ENCODE measurements at places on chromosomes 5 and 9.

DNA sequence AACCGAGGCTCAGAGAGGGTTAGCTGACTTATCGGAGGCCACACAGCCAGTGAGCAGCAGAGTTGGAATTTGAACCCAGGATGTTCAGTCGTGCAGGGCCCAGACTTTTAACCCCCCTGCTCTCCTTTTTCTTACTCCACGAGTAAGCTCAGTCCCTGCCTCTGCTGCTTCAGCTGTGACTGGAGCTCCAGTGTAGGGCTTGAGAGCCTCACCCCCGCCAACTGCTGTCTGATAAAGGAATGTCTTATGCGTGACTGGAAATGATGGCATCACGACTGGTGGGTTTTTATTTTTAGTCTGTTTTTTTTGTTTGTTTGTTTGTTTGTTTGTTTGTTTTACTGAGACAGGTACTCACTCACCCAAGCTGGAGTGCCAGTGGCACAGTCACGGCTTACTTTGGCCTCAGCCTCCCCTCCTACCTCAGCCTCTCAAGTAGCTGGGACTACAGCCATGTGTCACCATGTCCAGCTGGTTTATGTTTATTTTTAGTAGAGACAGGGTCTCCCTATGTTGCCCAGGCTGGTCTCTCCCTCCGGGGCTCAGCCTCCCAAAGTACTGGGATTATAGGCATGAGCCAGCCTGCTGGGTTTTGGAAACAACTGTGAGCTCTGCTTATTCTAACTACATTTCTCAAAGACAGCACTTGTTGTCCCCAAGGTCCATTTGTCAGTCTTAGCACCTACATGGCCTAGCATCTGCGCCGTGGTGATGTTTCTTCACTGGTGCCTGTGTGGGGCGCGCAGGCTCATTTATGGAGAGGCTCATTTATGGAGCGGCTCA lies 52.5 kb upstream of the NCS1 start:
- DNase-seq: no peak

DNA sequence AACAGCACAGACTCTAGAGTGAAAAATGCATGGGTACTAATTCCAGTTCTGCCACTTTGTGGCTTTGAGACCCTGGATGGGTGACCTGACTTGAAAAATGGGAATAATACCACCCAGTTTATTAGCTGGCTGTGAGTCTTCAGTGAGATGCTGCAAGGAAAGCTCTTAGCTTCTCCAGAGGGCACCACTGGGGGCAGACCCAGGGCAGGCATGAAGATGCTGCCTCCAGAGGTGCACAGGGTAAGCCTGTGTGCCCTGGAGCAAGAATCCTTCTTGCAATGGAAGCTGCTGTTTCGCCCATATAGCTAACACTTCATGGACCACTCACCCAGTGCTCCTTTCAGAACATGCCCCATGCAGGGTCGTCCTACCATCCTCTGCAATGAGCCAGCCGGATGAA lies 75.7 kb downstream of the C5orf15 start:
- DNase-seq: no peak

DNA sequence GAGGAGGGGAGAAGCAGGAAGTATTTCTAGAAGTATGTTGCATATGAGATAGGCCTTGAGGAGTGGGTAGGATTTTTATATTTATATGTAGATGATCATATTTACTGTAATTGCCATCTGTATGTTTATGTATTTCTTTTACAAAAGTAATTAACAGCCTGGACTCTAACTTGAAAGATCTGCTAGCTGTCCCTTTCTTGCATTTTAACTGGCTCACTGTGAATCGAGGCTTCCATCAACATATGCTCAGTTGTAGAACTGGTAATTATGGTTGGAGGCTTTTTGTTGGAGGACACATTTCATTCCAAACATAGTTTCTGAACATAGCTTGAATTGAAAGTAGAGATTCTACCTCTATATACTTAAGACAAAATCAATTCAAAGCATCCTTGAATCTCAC lies 23.4 kb downstream of the ABLIM3 start:
- DNase-seq: no peak

DNA sequence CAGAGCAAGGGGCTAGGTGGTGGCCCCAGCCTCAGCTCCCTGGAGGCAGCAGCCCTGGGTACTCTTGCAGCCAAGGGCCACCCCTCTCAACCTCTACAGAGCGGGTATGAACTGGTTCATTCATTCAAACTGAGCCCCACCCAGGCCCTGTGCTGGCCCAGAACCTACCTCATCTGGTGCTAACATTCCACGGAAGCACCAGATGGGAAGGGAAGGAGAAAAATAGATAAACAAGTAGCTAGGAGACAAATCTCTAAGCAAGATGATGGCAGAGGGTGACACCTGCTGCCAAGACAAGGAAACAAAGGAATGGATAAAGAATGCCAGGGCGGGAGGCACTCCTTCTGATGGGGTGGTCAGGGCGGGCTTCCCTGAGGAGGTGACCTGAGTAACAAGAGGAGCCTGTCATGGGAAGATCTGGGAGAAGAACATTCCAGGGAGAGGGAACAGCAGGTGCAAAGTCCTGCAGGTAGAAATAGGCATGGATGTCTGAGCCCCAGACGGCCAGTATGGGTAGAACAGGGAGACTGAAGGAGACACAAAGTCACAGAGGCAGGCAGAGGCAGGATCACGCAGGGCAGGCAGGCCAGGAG lies 6.1 kb downstream of the ST6GALNAC4 start:
- no peak for DNase-seq

- DNase-seq: no peak
Observed at GRCh38 chr9:20028849-20029231, 240.0 kb upstream of the SLC24A2 start.

DNA sequence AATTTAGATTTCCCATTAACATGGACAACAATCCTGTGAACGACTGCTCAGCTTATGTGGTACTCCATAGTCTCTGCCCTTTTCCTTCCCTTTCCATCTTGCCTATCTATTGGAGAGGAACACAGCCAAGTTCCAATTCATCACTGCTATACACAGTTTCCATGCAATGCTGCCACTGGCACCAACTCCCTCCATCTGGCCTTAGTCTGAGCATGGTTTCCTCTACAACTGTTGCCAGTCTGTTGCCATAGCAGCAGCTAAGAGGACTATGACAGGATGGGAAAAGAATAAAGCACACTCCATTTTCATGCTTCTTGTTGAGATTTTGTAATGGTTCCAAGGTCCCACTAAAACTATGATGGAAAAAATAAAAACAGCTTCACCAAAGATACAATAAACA lies 189.0 kb downstream of the HCN1 start:
- DNase-seq: no peak

- no peak for DNase-seq
Observed at GRCh38 chr9:131545003-131545785, at the start of gene PRRT1B. Gene PRRT1B, plus strand, starts transcription at chr9:131545523. Its CDS starts 93 bp downstream, at chr9:131545616.

All from mammary epithelial cell (primary cell).